ENCODE measurements at places on chromosomes 4 and X. TPM values are rescaled to one million over a fixed set of nuclear protein-coding genes. Genes with fewer than 3 reads are reported as not detected.
A peak's percentile ranks its signal among the peaks of the same experiment; 100 is the strongest.

- H3K4me1 ChIP-seq, result no peaks in the 10 kb centered on the region
- no peaks in the 10 kb centered on the region for H3K36me3 ChIP-seq
- no peak for DNase-seq
- H3K4me3 ChIP-seq, result no peak overlapping the region
- no peaks in the 10 kb centered on the region for H3K27me3 ChIP-seq
- no peak overlapping the region for H3K27ac ChIP-seq
These were observed 133.4 kb downstream of the ATG4A start for GRCh38 chrX:108224727-108225621.

- H3K27ac ChIP-seq, result no peak overlapping the region
- H3K4me3 ChIP-seq, result no peak overlapping the region
- DNase-seq, result no peak
- H3K4me1 ChIP-seq, result no peaks in the 10 kb centered on the region
These were observed 54.2 kb downstream of the SCD5 start for GRCh38 chr4:82744284-82744968.

DNA sequence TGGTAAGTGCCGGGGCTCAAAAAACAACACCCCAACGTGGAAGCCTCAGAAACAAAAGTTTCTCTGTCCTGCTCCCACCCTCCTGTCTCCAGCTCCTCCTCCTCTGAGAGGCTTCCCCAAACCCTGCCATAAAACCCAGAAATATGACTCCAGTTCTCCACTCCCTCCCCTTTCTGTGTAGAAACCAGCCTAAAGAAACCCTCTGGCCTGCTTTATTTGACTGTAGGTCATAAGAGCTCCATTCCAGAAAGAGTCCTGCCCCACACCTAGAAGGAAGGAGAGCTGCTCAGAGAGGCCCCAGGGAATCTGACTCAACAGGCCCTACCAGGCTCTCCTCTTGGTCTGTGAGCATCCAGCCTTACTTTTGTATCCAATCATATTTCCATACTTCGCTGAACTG lies 872 bp upstream of the S100P start:
- H3K36me3 ChIP-seq, result no peaks in the 10 kb centered on the region
- H3K4me1 ChIP-seq, result peaks cover 97% of the 10 kb centered on the region
- H3K27ac ChIP-seq, result peak overlapping the region; percentile 27
- no peak overlapping the region for H3K4me3 ChIP-seq
- H3K27me3 ChIP-seq, result no peaks in the 10 kb centered on the region

DNA sequence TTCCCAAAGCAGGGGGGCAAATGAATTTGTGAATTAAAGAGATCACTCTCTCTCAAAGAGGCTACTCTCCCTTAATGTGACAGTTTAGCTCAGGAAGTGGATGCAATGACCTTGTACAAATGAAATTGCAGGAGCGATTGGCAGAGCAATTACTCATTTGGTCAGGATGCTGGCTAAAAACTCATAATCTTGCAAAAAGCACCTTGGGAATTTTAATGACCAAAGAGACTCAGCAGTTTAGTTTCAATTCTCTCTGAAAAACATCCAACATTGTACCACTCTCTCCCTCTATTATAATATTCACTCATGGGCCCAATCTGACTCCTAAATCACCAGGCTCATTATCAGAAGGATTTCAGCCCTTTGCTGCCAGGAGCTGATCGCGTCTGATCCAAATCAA lies 26.1 kb downstream of the PDGFC start:
- no peak overlapping the region for H3K4me3 ChIP-seq
- no peaks in the 10 kb centered on the region for H3K4me1 ChIP-seq
- no peak overlapping the region for H3K27ac ChIP-seq
- H3K27me3 ChIP-seq, result no peaks in the 10 kb centered on the region
- DNase-seq, result no peak

DNA sequence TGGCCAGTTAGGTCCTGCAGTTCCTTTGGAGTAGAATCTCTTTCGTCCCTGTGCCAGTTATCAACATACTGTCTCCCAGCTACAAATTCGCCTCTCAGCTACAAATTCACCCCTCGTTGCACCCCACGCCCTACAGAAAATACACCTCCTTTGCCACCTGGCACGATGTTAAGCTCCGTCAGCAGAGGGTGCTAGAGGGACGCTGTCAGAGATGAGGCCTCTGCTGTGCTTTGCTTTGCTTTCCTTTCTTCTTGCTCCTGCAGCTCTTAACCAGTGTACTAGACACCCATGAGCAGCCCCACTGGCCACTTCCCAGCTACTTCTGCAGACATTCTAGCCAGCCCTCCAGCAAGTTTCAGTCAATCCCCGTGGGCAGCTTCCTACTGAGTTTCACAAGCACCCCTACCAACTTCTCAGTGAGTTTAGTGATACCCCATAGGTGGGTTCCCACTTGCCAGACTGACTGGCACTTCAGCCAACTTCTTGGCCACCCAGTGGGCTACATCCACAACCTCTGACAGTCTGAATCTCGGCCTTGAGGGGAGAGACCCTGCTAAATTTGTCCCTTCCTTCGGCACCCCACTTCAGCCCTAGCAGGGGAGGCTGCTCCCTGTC lies 21.8 kb downstream of the HAUS3 start:
- peaks cover 5% of the 10 kb centered on the region for H3K36me3 ChIP-seq
- no peak overlapping the region for H3K27ac ChIP-seq
- no peak overlapping the region for H3K4me3 ChIP-seq
- H3K27me3 ChIP-seq, result no peaks in the 10 kb centered on the region

- H3K27me3 ChIP-seq, result no peaks in the 10 kb centered on the region
- no peak overlapping the region for H3K27ac ChIP-seq
- H3K4me3 ChIP-seq, result no peak overlapping the region
These were observed 53.1 kb upstream of the GLRA2 start for GRCh38 chrX:14476205-14476604.

GRCh38 chr4:89316211-89316610 lies 8.6 kb upstream of the GPRIN3 start:
- H3K36me3 ChIP-seq, result no peaks in the 10 kb centered on the region
- no peak overlapping the region for H3K4me3 ChIP-seq

GRCh38 chr4:113499696-113500095 lies 261.8 kb downstream of the CAMK2D start:
- no peaks in the 10 kb centered on the region for H3K4me1 ChIP-seq
- DNase-seq, result no peak
- no peaks in the 10 kb centered on the region for H3K27me3 ChIP-seq
- H3K27ac ChIP-seq, result no peak overlapping the region

DNA sequence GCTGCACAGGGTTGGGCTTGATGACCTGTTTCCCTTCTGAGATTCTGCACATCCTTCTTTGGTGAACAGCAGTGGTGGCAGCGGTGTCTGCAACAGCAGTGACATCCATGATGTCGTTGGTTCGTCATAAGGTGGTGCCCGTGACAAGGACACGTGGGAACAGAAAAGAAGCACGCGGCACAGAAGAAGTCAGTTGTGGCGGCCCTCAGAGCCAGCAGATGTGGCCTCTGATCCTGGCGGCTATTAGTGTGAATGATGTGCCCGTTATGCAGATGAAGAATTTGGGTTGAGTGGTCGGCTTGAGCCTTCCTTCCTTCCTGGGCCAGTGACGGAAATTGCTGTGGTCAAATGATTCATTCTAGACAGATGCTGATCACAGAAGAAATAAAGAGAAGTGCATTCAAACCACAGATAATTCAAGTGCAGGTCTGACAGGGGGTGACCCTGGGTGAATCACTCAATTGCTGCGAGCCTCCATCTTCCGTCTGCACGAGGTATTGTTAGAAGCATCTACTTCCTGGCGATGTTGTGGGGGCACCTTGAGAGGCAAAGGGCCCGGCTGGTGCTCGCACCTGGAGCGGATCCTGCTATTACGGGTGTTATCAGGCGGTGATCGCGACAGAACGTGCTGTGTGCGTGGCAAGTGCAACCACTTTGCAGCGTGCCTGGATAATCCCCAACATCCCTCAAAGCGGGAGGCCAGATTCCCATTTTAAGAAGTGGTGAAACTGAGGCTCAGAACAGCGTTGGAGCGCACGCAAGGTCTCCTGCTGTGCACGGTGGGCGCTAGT lies 215.2 kb upstream of the PSAPL1 start:
- no peaks in the 10 kb centered on the region for H3K27me3 ChIP-seq
- H3K4me3 ChIP-seq, result no peak overlapping the region
- peak; percentile 71 for DNase-seq
- H3K36me3 ChIP-seq, result no peaks in the 10 kb centered on the region

DNA sequence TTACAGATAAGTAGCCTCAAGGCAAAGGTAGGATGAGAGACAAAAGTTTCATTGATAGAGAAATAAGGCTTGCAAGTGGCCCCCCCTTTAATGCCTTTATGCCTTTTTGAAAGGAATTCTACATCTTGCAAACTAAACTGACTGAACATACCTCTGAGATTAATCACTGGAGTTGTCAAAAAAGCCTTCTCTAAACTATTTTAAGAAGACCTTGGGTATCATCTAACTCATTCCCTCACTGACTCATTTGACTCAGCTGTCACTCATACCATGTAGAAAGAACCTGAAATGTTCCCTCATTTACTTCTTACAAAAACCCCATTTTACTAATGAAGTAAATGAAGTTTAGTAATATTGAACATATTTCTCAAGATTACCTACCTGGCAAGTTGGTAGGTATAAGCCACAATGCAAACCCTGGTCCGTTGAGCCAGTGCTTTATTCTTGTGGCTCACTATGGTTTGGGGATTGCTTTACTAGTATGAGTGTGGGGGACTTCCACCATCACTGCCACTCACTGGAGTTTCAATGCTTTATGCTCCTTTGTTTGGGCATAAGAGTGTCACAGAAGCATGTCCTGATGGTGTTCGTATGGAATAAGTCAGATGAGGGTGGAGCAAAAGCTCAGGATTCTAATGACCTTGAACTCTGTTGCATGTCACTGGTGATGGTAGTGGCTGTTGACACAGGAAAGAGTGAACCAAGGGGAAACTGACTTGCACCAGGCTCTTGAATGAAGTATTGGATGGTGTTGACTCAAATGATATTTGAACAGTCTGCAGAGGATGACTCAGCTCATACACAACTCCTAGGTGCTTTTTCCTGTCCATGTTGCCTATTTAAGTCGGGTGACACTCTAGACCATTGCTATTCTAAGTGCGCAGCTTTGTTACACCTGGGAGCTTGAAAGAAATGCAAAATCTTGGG lies 305.5 kb upstream of the EMCN start:
- H3K36me3 ChIP-seq, result no peaks in the 10 kb centered on the region
- no peak overlapping the region for H3K27ac ChIP-seq
- no peak for DNase-seq
- H3K4me3 ChIP-seq, result no peak overlapping the region

GRCh38 chr4:101010987-101011386 lies 336.3 kb downstream of the PPP3CA start:
- DNase-seq, result no peak
- H3K27ac ChIP-seq, result no peak overlapping the region
- no peak overlapping the region for H3K4me3 ChIP-seq
- H3K4me1 ChIP-seq, result peaks cover 3% of the 10 kb centered on the region

GRCh38 chr4:42167709-42168108 lies 15.3 kb upstream of the BEND4 start:
- no peaks in the 10 kb centered on the region for H3K27me3 ChIP-seq
- H3K36me3 ChIP-seq, result no peaks in the 10 kb centered on the region
- no peak for DNase-seq
- H3K4me3 ChIP-seq, result no peak overlapping the region
- H3K27ac ChIP-seq, result no peak overlapping the region

- H3K4me3 ChIP-seq, result no peak overlapping the region
These were observed 13.6 kb downstream of the LDB2 start for GRCh38 chr4:16884673-16885460.

DNA sequence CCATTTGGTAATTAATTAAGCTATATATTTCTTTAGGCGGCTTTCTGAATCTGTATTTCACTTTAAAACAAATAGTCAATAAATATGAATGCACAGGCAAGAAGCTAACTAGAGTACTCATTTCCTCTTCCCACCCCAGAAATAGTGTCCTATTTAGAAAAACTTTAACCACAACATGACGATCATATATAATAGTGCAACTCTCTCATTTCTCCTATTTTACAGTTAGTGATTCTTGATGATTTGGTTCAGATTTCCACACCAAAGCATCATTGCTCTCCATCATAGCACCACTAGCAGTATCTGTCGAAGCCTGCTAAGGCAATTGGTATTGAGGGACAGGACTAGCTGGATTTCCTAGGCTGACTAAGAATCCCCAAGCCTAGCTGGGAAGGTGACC lies 184.0 kb upstream of the GALNTL6 start:
- no peak overlapping the region for H3K4me3 ChIP-seq
- no peak overlapping the region for H3K27ac ChIP-seq
- no peaks in the 10 kb centered on the region for H3K4me1 ChIP-seq
- H3K36me3 ChIP-seq, result no peaks in the 10 kb centered on the region
- no peaks in the 10 kb centered on the region for H3K27me3 ChIP-seq
- no peak for DNase-seq

GRCh38 chr4:20840648-20841190 lies 140.5 kb downstream of the PACRGL start:
- no peaks in the 10 kb centered on the region for H3K36me3 ChIP-seq
- DNase-seq, result no peak
- no peaks in the 10 kb centered on the region for H3K27me3 ChIP-seq
- no peak overlapping the region for H3K4me3 ChIP-seq

GRCh38 chr4:8871417-8872401 lies at the start of gene HMX1:
HMX1 (minus strand) TSS chr4:8871839; CDS start chr4:8871614, 225 bp downstream.
- H3K4me1 ChIP-seq, result no peaks in the 10 kb centered on the region
- no peaks in the 10 kb centered on the region for H3K36me3 ChIP-seq
- H3K27me3 ChIP-seq, result no peaks in the 10 kb centered on the region
- H3K27ac ChIP-seq, result no peak within 1 kb of the TSS
- no peak for DNase-seq

The PCDH19 gene
- not detected for total RNA-seq

The CCNB3 gene
- total RNA-seq, result 0.53 TPM

The UGT2B10 gene
- not detected for total RNA-seq

The CCDC120 gene
- 5.1 TPM for total RNA-seq

The SLIT2 gene
- not detected for total RNA-seq

The TRIM61 gene
- total RNA-seq, result 3.3 TPM

The ALAS2 gene
- not detected for total RNA-seq
